NCI-H460 (cell line): ENCODE measurements at places on chromosomes 3 and 15. TPM values are rescaled to one million over a fixed set of nuclear protein-coding genes. Genes with fewer than 3 reads are reported as not detected.

DNA sequence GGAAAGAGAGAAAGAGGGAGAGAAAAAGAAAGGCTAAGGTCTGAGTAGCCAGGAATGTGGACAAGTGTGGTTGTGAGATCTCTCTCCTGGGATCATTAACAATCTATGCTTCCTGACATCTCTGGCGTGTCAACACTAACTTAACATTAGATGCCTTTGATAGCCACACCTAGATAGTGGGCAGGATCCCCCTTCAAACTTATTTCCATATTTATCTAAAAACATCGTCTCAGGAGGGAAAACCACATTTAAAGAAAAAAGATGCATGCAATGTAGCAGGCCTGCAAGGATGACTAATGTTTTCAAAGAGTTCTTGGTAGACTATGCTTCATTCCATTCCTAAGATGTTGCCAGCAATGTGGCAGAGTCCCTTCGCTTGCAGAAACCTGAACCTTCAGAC is 80.9 kb downstream of the MLH1 start:
- DNase-seq: no peak

DNA sequence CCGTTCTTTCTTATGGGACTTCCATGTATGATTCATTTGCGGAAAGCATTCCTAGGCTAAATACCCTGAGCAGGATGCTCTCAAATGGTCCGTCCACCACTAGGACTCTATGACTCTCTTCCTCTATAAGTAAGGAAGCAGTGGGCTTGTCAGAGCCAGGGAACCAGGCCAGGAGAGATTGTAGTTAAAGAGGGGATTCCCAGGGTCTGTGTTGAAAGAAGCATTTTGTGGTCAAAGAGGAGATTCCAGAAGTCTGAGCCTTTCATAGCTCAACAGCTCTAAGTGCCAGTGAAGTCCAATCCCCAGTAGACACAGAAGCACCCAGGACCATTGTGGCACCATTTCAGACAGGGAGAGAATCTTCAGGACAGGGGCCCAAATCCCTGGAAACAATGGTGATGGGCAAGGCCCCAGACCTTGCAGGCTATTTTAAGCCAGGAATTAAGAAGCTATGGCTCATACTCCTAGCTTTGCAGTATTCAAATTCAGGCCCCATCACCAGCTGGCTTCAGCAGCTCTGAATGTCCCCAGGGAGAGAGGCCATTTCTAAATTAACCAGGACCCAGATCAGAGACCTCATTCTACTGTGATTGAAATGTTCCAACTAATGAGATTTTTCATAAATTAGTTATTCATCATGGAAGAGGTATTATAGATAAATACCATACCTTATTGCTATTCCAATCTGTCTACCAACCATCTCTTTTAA is 81.7 kb downstream of the CD47 start:
- no peak for DNase-seq

Gene MME
- total RNA-seq: not detected in 2 replicates

Gene NGRN
- total RNA-seq: 119 and 120 TPM in 2 replicates

Gene LRTM1
- not detected in 2 replicates for total RNA-seq

DNA sequence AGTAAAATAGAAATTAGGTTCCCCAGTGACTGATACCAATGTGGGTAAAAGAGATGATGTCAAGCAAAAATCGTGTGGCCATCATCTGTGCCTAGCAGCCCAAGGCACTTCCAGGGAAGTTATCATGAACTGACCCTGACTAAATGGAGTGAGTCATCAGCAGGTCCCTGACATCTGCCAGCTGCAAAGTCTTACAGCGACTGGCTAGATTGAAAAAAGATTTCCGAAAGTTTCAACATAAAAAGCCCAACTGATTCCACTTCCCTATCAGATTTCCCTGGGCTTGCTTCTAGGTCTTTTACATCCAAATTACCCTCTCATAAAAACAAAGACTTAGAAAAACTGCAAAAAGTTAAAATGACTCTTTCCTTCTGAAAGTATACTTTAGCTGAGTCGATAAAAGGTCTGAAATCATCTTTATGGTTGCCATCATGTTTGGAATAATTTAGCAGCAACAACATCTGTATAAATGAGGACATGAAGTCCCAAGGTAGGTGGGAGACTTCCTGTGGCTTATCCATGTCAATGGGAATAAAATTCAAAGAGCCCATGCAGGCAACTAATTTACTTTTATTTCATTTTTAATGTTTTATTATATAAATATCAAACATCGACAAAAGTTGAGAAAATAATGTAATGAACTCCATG is 342.8 kb downstream of the ERC2 start:
- DNase-seq: peak; percentile 4

DNA sequence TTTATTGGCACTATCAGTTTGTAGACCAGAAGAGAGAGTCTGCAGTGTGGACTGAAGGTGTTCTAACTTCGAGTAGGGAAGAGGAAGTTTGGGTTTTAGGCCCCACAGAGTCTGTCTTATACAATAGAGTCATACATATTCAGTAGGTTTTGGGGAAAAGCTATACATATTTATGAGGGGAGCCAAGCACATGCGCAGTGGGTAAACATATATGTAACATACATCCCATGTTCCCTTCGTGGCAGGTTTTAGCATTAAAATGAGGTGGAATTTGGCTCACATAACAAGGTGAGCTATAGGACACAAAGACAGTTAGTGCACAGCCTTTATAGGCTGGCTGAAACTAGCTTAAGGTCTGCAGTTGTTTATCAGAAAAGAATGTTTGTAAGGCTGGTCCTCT is 4.9 kb downstream of the GALK2 start:
- DNase-seq: no peak

GRCh38 chr3:19093084-19093483 is 55.2 kb upstream of the KCNH8 start:
- DNase-seq: no peak

DNA sequence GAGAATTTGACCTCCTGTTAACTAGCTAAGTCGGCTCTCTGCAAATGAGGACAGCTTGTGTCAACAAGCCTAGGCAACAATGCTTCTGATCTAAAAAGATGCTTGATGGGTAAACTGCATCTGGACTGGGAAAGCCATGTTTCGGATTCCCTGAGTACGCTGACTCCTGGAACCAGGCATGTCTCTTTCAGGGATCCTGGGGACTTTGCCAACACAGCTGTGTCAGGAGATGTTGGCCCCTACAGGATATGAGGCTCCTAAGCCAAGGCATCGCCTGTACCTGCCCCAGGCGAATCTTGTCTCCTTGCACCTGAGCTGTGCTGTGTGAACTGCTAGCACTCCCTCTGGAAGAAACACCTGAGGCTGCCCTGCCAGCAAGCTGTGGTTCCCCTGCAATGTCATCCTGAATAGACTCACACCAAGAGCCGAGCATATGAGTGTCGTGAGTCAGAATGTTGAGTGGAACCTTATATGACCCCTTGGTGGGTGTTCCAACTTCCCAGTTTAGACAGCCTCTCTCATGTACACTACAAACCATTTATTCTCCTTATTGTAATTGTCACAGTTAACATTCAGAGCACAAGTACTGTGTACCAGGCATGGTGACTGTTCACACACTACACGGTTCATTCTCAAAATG is 17.0 kb downstream of the EOGT start:
- no peak for DNase-seq

GRCh38 chr3:10398341-10398740 is 77.4 kb upstream of the SEC13 start:
- DNase-seq: no peak

- no peak for DNase-seq
These were observed 31.6 kb upstream of the CEP152 start for GRCh38 chr15:48842501-48842900.

Gene GABRA5
- total RNA-seq: not detected in 2 replicates

DNA sequence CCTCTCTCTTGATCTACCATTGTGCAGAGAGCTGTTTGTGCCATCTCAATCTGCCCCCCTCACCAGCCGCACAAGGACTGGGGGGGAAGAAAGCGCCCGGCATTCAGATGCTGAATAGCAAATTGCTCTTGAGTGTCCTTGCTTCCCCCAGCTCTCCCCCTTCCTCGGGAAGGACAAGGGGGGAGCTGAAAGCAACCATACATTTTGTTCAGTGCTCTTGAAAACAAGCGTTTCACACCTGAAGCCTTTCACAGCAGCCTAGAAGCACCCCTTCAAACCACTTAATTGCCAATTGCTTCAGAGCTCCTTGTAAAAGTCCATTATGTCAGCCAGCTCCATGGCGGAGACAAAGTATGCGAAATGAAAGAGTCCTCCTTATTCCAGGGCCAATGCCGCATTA is 540.1 kb downstream of the NR2F2 start:
- DNase-seq: no peak

DNA sequence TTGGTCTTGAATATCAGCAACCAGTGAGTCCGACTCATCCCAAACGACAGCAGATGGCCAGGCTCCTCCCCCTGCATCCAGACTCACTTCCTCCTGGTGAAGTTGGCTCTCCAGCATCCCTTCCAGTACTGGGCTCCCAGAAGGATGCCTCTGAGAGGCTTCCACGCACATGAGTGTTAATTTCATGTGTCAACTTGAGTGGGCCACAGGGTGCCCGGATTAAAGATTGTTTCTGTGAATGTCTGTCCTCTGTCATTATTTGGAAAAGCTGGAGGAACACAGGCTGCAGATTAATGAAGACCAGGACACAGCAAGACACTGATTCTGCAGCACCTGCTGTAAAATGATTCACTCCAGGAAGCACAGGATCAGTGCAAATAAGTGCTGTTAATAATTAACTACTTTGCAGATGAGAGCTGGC is 99.8 kb downstream of the ATP10A start:
- no peak for DNase-seq

DNA sequence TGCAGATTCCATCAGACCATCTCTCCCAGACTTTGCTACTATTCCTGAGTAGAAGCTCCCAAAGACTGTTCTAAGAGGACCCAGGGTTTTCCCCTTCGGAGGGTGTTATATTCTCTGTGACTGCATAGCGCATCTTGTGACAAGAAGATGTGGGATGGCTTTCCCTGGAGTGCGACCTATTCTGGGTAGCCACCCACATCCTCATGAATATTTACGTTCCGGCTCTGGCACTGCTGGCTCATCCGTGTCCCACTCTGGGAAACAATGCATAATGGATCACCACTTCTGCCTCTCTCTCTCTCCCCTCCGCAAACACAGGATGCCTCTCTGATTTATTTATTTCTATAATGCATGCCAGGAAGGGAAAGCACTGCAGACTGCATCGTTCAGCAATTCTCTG is 166.1 kb downstream of the PYDC2 start:
- DNase-seq: no peak

GRCh38 chr3:195240939-195241338 is 30.0 kb downstream of the XXYLT1 start:
- no peak for DNase-seq

DNA sequence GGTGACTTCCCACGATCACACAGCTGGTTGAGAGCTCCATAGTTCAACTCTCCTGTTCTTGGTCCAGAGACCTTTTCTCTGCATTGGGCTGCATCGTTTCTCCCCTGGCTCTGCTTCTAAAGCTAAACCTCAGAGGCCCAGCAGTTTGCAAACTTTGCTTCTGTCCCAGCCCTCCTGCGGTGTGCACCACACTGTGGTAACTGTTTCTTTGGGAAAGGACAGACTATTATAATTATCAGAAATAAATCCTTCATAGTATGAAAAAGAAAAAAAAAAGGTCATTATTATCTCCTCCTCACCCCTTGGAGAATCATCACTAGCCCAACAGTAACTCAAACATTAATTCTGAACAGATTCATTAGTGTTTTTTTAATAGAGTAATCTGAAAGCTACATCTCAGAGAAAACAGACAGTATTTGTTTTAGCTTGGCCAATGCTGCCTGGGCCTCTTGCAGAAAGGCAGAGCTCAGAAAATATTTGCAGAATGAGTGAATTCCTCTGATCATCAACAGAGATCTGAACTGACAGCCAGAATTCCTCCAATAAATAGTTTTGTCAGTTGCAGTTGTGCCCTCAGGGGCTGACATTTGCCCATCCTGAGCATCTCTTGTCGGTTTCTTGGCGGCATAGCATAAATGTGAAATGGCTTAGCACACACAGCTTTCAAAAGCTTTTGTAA is 52.9 kb downstream of the BFSP2 start:
- DNase-seq: no peak

GRCh38 chr3:10155123-10155472 is 9.6 kb upstream of the IRAK2 start:
- no peak for DNase-seq

Gene NR2E3
- 0.23 and 0.37 TPM in 2 replicates for total RNA-seq

- no peak for DNase-seq
These were observed 126.7 kb downstream of the UACA start for GRCh38 chr15:70636540-70637165.
